ENCODE measurements at places on chromosomes 1 and 21.

DNA sequence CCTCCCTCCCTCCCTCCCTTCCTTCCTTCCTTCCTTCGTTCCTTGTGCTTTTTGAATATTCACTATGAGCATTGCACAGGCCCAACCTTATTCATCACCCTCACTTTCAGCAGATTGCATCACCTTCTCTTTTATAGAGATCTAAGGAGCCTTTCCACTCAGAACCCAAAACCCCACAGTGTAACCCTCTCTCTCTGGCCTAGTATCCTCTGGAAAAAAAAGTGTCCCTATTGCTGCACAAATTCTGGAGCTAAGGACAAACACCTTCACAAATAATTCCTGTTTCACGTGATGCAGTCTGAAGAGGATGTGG is 25.6 kb downstream of the OR10J5 start:
- DNase-seq = no peak

DNA sequence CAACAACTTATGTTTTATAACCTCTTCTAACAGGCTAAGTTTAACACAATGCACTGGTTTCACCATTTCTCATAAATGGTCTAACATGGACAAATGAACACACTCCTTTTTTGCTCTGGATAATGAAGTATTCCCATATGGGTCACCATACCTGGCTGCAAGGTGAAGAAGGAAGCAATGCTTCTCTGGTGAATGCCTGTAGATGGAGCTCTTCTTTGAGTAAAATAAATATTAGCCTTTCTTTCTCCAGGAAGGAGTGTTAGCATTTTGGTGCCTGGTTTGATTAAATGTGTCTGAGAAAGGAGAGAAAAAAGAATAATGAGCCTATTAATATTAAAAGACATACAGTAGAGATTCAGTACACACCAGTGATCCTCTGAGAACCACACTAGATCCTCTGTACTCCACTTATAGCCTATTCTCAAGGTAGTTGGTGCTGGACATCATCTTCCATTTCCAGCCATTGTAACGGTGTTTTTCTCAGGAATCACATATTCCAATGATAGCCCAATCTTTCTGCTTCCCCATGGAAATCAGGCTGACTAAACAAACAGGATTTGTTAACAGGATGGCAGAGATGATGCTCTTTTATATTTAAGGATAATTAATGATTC is 17.6 kb downstream of the MTFR1L start:
- DNase-seq = no peak

- peak; percentile 58 for DNase-seq
Measured at GRCh38 chr1:101112051-101112780, 86.6 kb upstream of the DPH5 start.

- DNase-seq = peak; percentile 69
Measured at GRCh38 chr21:41360072-41360821, 1.6 kb upstream of the MX2 start.

DNA sequence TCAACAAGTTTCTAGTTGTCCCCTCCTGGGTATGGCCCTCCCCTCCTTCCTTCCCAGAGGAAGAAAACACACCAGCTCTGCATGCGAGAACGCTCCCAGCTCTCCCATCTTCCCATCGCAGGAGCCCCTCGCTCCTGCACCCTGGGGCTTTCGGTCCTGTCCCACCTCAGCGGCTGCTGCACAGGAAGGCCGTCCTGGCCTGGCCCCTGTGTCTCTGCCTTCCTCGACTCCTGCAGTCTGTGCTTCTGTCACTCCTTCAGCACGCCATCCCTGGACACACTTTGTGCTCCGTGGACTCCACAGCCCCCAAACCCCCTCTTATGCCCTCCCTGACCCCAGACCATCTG is 23.2 kb downstream of the KRTAP10-1 start:
- no peak for DNase-seq

DNA sequence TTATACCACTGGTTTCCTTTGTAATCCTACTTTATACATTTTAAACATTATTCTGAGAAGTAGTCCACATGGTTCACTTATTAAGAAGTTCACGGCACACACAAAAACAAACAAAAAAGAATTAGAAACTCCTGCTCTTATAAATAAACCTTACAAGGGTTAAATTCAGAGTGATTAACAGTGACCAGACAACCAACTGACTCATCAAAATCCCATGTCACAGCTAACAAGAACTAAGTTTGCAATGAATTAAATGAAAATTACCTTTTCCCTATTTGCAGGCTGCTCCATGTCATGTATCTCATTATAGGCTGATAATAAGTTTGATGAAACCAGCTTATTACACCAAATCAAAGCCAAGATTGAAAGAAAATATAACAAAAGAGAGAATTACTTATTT is 77.5 kb downstream of the PUM1 start:
- DNase-seq = no peak

DNA sequence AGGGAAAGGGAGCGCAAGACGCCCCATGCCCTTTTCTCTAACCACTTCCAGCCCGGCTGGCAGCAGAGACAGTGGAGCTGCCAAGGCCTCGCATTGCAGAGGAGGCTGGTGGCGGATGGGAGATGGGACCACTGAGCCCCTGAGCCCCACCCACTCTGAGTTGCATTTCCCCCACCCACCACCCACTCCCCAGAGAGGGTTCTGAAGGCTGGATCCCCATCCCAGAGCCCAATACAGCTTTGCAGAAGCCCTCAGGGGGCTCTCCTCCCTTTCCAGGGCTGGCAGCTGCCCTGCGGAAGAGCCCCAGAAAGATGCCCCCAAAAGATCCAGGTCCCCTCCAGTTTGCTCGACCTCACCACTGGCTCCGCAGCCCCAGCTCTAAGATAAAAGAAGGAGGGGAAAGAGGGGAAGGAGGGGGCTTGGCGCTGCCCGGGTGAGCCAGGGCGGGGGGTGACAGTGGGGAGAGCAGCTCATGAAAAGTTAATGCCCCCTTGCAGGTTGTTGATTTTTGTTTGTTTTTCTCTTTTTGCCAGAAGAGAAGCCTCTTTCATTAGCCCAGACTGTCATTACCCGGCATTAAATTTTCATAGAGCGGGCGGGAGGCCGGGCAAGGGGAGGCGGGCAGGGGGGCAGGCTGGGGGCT is 38.4 kb upstream of the CASZ1 start:
- no peak for DNase-seq

- no peak for DNase-seq
Measured at GRCh38 chr1:6646499-6647148, 22.0 kb downstream of the THAP3 start.

- no peak for DNase-seq
Measured at GRCh38 chr1:231218078-231218477, 22.9 kb upstream of the GNPAT start.

- DNase-seq = no peak
Measured at GRCh38 chr1:14149431-14149830, 449.1 kb upstream of the KAZN start.

GRCh38 chr1:40421431-40422384 is 28.6 kb upstream of the ZFP69B start:
- DNase-seq = no peak

DNA sequence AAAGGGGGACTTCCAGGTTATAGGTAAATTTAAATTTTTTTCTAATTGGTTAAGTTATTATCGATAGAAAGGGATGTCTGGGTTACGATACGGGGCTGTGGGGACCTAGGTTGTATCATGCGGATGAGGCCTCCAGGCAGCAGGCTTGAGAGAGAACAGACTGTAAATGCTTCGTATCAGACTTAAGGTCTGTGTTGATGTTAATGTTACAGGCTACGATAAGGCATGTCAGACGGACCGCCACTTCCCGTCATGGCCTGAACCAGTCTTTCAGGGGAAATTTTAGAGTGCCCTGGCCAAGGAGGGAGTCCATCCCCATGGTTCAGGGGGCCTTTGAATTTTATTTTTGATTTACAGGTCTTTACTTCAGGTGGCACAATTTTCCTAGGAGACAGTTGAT is 16.7 kb downstream of the ABCG1 start:
- no peak for DNase-seq

DNA sequence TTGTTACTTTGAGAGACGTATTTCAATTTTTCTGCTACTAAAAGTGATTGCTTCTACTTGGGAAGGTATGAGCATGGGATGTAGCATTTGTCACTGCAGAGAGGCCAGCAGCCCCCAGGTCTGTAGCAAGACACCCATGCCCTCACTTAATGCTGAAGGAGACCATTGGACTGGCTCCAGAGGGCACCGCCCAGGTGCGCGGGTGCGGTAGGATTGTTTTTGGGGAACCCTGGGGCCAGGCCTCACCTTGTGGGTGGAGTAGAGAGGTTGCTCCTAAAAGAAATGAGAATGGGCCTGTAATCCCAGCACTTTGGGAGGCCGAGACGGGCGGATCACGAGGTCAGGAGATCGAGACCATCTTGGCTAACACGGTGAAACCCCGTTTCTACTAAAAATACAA is 30.6 kb upstream of the IFNGR2 start:
- DNase-seq = no peak

DNA sequence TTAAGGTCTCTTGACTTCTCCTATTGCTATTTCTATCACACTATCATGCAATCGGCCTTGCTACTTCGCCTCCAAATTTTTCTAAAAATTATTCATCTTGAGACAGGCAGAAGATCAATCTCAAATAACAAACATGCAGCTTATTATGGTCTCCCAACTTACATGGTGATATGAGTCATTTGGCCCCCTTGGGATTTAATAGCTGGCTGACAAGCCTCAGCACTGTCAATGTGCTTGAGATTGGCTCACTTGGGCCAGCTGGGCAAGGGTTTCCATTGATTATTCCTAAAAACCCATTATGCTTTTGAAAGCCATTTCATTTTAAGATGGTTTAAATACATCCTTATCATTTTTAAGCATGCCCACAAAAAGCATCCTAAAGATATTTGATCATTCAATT is 224.5 kb upstream of the NFIA start:
- DNase-seq = no peak

DNA sequence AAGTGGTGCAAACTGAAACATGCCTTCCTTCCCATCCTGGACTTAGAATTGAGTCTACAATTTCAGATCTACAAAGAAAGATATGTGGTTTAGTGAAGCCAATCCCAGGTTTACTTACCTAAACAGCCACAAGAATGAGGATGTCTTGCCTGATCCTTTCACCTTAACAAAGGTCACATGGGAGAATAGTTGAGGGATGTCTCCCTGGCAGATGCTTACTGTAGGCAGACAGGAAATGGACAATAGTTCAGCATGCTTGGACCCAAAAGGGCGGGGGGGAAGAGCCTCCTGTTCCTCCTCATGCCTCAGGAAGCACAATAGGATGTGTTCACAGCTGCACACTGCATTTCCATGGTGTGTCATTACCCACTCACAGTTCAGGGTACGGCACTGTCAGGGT is 492.7 kb upstream of the USP24 start:
- DNase-seq = no peak

DNA sequence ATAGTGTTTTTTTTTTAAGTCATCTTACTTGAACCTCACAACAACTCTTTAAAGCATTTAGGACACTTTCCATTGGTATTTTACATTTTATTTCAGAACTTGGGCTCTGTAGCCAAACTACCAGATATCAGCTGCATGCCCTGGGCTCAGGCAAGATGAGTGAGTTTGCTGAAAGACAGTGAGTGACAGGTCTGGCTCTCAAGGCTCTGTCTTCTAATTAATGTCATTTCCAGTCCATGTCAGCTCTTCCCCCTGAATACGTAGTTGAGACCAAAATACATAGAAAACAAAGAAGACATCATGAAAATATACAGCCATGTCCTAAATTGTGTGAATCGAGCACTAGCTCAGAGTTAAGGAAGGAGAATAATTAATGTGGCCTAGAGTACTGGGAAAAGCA is 39.7 kb downstream of the PRRX1 start:
- no peak for DNase-seq

DNA sequence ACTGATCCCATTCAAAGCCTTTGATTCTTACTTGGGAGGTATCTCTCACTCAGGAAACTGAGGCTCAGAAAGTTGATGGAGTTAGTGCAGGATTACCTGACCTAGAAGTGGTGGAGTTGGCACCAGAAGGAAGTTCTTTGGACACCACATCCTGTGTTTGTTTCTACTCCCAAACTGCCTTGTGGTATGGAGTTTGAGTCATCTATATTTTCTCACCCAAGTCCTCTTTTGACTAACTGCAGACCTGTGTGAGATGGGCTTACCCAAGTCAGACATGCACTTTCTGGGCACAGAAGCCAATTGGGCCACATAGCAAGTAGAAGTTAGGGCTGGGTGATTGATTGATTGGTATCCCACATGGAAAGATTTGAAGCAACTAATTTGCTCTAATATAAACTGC is 36.1 kb downstream of the FGGY start:
- no peak for DNase-seq

DNA sequence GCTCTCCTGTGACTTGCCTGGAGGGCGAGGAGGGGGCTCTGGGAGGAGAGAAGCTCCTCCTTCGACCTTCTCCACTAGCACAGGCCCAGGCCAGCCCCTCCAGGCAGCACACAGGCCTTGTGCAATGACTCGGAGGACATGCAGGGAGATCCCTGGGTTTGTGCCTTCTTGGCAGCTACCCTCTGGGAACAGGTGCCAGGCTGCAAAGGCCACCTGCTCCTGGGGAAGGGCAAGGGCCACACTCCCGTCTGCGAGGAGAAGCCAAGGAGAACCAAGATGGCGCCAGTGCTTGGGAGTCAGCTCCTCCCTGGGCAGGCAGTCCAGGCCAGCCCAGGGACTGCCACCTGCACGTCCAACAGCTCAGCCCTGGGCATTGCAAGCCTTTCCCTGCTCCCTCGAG is 15.3 kb downstream of the CASZ1 start:
- peak; percentile 63 for DNase-seq

DNA sequence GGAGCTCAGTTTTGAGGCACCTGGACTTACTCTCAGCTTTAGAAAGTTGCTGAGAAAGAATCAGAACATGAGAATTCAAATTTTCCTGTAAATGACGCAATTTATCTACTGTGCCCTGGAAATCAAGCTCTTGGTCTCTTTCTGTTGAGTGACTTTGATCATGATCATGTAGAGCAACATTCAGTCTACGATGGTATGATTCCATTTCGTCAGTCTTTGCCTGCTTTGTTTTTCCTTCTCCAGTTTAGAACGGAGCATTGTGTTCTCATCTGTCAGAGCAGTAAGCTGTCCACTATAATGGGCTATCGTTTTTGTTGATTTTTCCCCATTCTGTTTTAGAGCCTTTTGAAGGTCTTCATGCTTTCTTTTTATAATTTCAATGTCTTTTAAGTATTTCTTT is 20.7 kb downstream of the SFT2D2 start:
- no peak for DNase-seq

DNA sequence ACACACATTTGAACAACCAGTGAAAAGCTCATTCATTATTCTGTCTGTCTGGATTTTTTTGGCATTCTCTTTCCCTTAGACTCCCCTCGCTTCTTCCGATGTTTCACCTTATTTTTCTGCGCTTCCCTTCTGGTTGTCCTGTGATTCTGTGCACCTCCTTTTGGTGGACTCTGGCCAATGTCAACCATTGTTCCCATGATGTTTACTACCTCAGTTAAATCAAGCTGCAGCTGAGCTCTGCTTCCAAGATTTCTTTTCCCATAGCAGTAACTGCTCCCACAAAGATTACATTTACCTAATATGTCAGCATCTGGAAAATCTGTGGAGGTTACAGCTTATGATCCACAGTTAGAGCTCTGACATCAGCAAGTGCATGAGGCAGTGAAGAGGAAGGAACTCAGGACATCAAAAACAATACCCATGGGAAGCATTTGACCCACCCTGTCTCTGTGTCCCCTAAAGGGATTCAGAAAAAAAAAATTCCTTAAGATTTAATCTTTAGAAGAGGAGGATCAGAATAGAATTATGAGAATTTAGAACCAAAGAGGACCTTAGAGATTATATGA is 69.9 kb upstream of the ADAMTS5 start:
- no peak for DNase-seq

Data from left ventricle myocardium superior (tissue), 1 donor.